ENCODE measurements at places on chromosomes 1 and 21.

GRCh38 chr1:53345996-53346813 lies 18.3 kb upstream of the LRP8 start:
- DNase-seq: no peak

GRCh38 chr1:76379506-76379905 lies 305.0 kb downstream of the ST6GALNAC3 start:
- no peak for DNase-seq

- DNase-seq: no peak
Observed at GRCh38 chr1:78073441-78073840, 27.7 kb downstream of the GIPC2 start.

DNA sequence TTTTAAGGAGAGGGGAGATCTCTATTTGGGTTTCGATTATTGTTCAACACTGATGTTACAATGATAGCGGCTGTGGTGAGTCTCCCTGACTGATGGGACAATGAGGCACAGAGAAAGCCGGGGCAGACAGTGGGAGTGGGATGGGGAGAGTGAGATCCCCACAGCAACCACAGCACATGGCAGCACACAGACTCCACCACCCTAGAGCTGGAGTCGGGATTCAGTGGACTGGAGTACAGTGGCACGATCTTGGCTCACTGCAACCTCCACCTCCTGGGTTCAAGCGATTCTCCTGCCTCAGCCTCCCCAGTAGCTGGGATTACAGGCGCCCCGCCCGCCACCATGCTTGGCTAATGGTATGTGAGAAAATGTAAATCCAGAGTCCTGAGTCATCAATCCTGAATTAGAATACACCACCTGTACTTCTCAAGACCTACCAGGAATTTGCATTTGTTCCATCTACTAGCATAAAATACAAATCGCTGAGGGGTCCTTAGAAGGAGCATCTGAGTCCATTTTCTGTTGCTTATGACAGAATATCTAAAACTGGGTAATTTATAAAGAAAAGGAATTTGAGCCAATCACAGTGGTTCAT lies 125.8 kb downstream of the TOMM20 start:
- no peak for DNase-seq

GRCh38 chr1:107879346-107879745 lies 85.6 kb downstream of the VAV3 start:
- DNase-seq: no peak

GRCh38 chr1:155643230-155643629 lies 33.2 kb downstream of the MSTO1 start:
- DNase-seq: no peak
